EL (cell line): ENCODE measurements at places on chromosomes 12 and 14.

DNA sequence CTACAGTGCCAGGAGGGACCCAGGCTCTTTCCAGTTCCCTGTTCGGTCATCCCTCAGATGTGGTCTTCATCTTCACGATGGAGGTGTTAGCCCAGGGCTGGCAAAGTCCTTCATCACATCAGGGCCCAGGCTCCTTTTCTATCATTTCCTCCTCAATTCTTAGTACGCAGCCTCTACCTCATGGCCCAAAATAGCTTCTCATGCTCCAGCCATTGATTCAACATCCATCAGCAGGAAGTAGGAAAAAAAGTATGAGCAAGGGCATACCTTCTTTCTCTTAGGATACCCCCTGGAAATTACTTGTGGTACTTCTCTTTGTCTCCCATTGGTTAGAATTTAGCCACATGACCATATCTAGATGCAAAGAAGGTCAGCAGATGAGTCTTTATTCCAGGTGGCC lies 12.2 kb upstream of the ZDHHC22 start:
- DNase-seq: no peak

- no peak for DNase-seq
These were observed 22.8 kb upstream of the RPLP0 start for GRCh38 chr12:120223458-120224303.

DNA sequence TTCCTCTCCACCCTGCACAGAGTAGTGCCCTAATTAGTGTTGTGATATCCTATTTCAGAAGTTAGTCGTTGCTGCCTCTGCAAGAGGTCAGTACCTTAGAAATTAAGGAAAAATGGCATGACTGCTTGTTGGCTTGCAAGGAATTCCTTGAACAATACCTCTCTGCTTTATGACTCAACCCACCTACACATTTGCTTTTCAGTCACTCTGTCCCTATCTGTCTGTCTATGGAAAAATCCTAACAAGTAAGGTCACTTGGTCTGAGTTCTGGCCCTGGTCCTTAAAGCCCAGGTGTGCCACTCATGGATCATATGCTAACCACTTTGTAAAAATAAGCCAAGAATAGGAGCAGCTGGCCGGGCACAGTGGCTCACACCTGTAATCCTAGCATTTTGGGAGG lies 116.4 kb upstream of the ATF1 start:
- peak; percentile 25 for DNase-seq

- DNase-seq: no peak
These were observed 18.8 kb upstream of the KLRF1 start for GRCh38 chr12:9808504-9808903.

- no peak for DNase-seq
These were observed 63.4 kb upstream of the KITLG start for GRCh38 chr12:88643685-88644084.

GRCh38 chr12:122969676-122970075 lies 3.4 kb upstream of the ABCB9 start:
- DNase-seq: no peak

- no peak for DNase-seq
These were observed 3.2 kb downstream of the KRT86 start for GRCh38 chr12:52277486-52278245.

- DNase-seq: peak; percentile 49
These were observed 108.2 kb downstream of the SYNE2 start for GRCh38 chr14:63960926-63961567.

DNA sequence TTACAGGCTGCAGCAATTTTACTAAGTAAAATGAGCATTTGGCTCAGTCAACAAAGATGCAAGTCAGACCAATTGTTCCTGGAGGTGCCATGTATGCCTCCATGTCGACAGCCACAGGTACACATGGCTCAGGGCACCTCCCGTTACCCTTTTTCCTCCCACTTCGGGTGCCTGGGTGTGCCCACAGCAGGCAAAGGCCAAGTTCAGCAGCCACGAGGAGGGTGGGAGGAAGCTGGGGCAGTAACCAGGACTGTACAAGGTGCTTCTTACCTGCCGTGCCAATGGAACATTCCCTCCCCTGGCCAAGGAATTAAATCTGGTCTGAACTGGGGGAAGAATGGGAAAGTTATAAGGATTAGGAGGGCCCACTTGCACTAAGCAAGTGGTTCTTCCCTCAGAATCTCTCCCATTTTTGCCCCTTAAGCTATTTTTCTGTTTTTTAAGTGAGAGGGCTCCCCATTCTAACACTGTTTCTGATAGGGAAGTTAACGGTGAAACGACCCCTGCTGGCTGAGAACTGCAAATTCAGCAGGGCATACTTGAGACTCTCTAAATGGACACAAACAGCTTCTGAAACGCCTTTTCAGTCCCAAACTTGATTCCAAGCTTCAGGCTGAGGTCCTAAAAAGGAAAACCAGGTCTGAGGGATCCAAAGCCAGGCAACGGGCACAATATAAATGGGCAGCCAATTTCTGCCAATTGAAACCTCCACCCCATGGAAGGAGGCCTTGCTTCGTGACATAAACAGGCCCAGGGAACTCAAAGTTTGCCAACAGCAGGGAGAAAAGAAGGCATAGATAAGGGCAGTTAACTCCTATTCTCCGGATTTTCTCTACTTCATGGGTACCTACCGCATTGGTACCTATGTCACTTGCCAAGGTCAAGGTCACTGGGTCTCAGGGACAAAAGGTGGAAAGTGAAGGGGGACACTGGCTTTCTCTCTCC lies 24.8 kb downstream of the CLECL1 start:
- peak; percentile 54 for DNase-seq

GRCh38 chr12:76883151-76883550 lies 4.3 kb upstream of the CSRP2 start:
- peak; percentile 86 for DNase-seq

- no peak for DNase-seq
These were observed 23.2 kb upstream of the RAP1B start for GRCh38 chr12:68587448-68587873.

- peak; percentile 0 for DNase-seq
These were observed 73.8 kb upstream of the PTPRR start for GRCh38 chr12:70994217-70994788.

- peak; percentile 73 for DNase-seq
These were observed 8.0 kb upstream of the CERS5 start for GRCh38 chr12:50174971-50175715.

- DNase-seq: no peak
These were observed 22.6 kb downstream of the PRKCH start for GRCh38 chr14:61343991-61344405.

- no peak for DNase-seq
These were observed 24.0 kb downstream of the GSG1 start for GRCh38 chr12:13079440-13079906.

DNA sequence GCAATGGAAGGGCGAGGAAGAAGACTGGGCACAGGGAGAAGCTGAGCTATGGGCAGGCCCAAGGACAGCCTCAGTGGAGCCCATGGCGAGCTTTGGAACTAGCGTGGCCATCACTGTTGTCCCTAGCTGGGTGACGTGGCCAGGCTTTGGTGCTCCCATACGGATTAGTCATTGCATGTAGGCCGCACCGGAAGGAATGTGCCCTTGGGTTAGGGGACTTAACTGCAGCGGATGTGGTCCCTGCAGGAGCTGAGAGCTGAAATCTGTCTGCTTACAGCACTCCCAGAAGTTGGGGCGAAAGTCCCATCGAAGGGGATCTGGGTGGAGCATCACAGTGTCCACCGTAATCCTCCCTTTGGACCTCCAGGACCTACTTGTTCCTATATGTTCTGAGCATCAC lies 133.7 kb downstream of the PAPOLA start:
- DNase-seq: peak; percentile 46

DNA sequence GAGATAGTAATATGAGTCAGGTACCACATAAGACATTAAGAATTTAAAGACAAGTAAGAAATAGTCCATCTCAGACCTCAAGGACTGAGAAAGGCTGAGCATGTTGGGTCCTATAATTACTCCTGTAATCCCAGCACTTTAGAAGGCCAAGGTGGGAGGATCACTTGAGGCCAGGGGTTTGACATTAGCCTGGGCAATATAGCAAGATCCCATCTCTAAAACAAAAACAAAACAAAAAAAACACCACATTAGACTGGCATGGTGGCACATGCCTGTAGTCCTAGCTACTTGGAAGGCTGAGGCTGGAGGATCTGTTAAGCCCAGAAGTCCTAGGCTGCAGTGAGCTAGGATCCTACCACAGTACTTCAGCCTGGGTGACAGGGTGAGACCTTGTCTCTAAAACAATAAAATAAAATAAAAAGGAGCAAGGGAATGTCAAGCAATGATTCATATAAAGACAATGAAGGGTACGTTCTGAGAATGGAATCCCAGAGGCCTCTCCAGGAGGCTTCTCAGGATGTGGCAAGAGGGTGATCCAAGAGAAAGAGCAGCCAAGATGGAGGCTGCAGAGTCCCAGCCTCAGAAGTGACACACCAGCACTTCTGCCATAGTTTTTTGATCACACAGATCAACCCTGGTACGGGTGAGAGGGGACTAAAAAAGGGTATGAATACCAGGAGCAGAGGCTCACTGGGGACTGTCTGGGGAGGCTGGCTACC lies 206.4 kb downstream of the CRADD start:
- DNase-seq: peak; percentile 91

DNA sequence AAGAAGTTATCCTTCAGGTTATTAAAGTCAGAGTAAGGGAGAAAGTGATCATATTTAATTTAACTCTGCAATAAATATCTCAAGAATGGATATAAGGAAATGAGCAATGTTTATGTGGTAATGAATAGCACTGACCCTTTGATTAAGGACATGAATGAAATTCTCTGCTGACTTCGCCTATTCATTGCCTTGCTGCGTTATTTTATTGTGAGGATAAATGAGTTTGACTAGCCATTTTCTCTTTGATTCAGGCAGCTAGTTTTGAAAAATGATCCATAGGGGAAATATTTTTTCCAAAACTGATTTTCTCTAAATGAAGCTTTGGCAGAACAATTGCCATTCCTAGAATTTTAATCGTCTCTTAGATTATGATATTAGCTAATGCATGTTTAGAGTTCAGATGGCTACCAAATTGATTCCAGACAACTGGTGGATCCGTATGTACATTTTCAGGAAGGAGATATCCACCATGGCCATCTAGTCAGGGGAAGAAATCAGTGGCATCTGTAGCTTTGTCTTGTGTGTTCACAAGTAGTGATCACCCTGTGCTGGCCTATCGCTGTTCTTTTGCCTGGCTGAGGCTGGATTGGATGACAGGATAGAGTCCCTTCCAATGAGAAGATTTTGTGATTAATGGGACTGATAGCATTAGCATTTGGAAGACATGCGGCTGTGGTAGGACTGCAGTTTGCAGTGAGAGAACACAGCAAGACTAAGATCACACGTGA lies 302.3 kb upstream of the RGS6 start:
- DNase-seq: no peak
